Left forelimb (tissue), 1 donor: ENCODE measurements at places on chromosomes 6 and 20.
A peak's percentile ranks its signal among the peaks of the same experiment; 100 is the strongest.

- no peak for DNase-seq
These were observed 121.3 kb downstream of the KIF16B start for GRCh38 chr20:16451982-16452381.

DNA sequence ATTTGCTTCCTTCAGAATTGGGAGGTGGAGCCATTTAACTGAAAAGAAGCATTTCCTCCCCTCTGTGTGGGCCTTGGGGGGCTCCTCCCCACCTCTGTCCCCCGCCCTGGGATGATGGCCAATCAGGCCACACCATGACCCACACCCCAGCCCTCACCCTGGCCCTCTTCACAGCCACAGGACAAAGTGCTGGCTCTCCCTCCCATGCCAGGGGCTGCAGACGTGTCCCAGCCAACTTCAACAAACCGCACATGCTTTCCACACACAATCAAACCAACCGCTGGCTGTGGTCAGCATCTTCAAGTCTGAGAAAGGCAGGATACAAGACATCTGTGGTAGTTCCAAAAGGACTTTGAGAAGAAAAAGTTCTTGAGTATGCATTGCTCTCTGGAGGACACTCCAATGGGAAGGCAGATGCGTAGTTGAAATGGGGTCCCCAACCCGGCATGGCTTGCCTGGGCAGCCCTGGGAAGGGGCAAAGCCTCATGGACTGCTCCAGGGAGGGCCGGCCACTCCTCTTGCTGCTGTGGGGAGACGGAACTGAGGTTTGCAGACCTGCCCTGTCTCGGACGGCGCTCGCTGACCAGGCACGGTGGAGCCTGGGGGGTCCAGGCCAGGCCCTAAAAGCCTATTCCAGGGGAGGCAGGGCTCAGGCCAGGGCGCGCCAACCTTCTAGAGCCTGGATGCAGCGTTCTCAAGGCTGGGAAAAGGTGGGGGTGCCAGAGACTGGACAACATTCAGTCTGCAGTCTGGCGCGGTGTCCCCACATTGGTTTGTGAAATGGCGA, 12.2 kb downstream of the TTLL2 start:
- no peak for DNase-seq

- no peak for DNase-seq
These were observed 11.0 kb downstream of the SULF2 start for GRCh38 chr20:47774131-47774777.

GRCh38 chr6:20900389-20901160, 366.3 kb downstream of the CDKAL1 start:
- DNase-seq = no peak

DNA sequence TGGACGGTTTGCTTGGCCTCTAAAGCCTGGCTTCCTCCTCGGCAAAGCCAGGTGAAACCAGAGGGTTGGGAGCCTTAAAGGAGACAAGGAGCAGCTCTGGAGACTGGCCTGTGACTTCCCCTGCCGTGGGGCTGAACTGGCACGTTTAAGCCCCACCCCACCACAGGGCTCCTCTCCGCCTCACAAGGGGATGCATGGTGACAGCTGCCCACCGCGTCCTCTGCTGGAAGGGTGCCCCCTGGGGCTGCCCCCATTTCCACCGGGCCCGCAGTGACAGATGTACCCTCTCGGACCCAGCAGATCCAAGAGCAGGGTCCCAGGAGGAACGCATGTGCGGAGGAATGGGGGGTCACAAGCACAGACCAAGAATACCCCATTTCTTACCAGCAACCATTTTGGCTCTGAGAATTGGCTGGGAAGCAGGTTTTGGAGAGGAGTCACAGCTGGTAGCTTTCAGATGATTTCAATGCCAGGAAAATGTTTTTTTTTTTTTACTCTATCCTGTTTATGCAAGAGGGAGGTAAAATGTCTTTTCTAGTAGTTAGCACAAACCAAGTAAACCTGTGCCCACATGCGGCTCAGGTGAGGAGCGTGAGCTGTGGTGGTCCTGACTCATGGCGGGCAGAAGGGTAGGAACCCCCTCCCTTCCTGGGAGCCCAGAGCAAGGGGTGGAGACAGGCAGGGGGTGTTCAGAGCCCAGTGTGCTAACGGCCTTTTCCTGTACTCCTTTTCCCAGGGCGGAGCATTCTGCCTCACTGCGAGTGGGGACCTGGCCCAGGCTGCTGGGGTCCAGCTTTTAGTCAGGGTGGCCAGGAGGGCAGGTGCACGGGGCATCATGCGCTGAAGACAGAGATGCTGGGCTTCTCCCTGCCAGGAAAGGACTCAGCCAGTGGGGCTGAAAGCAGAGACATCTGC, 33.0 kb downstream of the FRMD1 start:
- no peak for DNase-seq

DNA sequence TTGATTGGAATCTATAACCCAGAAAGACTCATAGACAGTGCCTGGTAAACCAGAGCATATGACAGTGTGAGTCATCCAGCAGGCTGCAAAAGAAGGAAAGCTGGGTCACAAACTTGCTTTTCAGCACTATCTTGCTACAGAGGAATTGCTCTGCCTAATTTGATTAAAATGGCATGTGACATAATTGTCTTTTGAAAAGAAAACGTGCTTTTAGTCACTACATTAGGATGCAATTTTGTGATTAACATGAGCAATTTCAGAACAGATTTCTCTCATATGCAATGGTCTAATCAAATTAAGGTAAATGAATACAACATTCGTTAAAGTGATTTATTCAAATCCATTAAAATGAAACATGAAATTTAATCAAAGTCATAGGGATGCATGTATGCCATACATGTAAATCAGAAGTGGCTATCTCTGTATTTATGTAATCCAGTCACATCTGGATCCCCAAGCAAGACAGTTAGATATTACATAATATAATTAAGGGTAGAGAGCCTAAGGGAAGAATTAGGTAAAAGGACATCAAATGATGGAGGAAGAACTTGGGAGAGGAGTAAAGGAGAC, 400.0 kb upstream of the HTR1E start:
- no peak for DNase-seq

DNA sequence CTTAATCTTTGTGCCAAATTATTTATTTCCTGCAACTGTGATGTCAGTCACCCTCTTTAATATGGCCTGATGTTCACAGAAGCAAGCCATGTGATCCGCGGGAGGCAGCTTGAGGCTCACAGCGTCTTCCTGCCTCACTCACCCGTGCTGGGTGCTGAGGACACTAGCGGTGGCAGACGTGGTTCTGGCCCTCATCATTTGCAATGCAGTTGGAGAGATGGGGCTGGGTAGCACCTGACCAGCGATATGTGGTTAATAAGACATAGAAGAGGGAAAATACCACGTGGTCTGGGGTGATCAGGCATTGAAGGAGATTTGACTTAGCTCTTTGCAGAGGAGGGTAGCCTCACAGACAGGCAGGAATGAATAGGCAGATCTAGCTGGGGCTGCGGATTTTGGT, 264.7 kb downstream of the TMEM242 start:
- DNase-seq = no peak

- peak; percentile 1 for DNase-seq
These were observed 989 bp downstream of the FITM2 start for GRCh38 chr20:44309763-44310663.

DNA sequence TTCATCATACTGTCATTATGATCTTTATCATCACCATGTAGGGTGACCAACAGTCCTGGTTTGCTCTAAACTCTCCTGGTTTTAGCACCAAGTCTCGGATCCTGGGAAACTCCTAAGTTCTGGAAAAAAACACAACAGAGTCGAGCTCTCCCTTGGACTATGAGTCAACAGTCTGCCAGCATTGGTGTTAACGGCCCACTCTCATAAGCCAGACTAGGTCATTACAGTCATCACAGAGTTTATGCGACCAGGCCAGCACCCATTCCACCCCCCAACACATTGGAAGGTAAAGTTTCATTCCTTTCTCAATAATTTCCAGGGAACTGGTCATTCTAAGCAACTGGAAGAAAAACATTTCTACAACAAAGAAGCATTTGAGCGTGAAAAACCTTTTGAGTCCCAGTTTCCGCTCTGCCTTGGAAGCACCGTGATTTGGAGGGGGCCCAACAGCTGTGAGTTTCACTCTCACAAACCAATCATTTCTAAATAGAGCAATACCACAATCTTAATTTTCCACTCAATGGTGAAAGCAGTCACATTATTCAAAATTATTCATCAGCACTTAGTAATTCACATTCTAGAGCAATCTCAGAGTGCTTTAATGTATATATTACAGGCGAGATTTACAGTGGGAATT, 445.0 kb downstream of the CDH26 start:
- no peak for DNase-seq

GRCh38 chr6:41921712-41921998, 356 bp downstream of the BYSL start:
- no peak for DNase-seq

DNA sequence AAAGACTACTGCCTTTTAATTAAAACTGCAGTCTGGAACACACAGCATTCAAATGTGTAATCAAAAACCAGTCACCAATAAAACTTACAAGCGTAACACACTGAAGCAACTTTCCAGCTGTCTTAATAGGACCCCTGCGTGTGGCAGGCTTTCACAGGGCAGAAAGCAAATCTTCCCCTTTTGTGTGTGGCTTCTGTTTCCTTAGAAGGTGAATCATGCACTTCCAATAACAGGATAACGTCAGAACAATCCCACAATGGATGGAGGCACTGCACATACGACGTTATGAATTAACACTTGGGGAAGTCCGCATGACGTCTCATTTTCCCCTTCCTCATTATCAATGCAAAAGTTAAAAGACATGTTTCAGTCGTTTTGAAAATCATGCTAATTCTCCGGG, 44.8 kb downstream of the INSM1 start:
- DNase-seq = no peak

GRCh38 chr6:130407032-130407431, 41.2 kb downstream of the TMEM200A start:
- no peak for DNase-seq

GRCh38 chr6:86856937-86857563, 80.3 kb upstream of the HTR1E start:
- no peak for DNase-seq

DNA sequence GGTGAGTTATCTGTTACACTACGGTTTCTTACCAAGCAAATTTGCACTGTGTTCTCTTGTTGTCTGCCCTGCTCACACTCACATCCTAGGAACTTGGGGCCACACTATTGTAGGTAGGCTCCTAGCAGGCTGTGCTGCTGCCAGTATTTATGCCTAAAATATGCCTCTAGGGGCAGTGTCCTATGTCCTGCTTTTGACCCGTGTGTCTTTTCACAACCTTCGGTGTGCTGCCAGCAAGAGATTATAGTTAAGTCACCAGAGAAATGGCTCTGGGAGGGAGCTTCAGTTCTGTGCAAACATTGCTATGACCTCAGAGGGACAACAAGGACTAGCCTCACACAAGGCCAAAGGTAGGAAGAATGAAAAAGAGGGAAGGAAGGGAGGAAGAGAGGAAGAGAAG, 8.9 kb upstream of the TAAR5 start:
- no peak for DNase-seq

DNA sequence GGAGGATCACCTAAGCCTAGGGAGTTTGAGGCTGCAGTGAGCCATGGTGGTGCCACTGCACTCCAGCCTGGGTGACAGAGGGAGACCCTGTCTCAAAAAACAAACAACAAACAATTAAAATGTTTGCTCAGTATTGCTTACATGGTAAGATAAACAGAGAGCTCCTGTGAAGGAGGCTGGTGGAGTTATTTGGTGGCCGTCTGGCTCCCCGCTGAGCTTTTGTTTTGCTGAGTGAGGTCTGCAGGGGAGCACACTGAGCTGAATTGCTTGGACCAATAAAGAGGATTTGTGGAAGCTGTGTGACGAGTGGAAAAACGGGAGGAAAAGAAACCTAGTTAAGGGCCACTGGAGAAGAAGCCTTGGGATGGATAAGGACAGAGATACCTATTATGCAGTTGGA, 41.1 kb upstream of the BMP6 start:
- no peak for DNase-seq

- DNase-seq = no peak
These were observed 1.9 kb downstream of the NCOA7 start for GRCh38 chr6:125792680-125793079.

- DNase-seq = no peak
These were observed 37.3 kb downstream of the SYNDIG1 start for GRCh38 chr20:24506696-24507095.

DNA sequence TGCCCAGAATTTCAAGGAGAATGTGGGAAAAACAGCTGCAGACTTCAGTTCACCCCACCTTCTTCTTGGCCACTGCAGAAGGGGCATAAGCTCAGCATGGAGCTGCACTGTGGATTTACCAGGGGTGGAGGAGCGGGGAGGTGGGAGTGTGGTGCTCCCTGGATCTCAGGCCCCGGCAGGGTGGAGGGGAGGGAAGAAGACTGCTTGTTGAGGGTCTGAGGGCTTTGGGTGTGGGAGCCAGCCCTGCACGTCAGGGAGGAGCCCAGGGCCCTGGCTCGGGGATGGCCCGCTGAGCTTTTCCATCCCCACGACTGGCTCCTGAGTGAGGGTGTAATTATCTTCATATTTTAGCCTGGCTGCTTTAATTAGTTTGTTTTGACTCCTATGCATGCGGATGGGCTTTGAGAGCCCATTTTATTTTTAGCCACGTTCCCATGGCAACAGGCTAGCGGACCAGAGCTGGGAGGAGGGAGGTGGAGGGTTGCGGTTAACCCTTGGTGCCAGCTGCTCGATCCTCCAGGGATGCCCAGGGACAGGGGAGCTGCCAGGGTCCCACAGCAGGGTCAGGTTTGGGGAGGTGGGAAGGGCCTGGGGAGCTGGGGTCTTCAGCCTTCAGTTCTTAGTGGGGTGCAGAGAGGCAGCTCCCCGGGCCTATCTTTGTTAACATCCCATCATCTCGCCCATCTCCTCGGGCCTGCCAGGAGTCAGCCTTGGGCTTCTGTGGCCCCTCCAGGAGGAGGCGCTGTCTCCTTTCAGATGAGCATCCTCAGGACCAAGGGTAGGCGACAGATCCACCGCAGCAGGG, 68.2 kb downstream of the RAB44 start:
- peak; percentile 81 for DNase-seq

DNA sequence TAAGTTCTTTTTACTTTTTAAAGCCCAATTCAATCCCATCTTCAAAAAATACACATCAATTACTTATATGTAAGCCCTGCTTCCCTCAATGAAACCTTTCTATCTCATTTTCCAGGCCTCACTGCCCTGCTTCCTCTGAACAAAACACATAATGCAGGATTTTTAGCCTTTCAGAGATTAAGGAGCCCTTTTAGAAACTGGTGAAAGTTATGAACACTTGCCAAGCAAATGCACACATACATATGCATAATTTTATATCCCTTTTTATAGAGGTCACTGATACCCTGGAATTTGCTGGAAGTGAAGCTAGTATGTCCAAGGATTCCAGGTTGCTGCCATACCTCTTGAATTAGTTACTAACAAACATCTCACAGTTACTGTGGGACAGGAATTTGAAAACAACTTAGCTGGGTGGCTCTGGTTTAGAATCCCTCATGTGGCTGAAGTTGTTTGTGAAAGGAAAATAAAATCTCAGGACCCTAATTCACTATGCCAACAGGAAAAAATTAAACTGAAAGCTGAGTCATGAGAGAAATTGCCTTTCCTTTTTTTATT, 75.8 kb downstream of the UBE3D start:
- no peak for DNase-seq

DNA sequence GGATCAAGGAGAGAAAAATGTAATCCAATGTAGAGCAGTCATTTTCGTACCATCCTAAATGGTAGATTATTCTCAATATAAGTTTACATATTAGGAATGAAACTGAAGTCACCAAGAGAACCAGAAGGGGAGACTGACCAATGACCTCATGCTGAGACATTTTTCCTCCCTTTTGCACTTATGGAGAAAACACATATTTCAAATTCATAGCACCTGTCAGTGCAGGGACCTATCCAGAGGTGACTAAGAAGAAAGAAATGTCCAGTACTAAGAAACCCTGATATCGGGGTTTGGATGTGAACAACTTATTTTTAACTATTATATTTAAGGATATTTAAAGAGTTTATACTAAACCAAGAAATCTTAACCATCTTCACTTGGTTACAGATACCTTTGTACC, 16.6 kb upstream of the LYRM2 start:
- no peak for DNase-seq

- DNase-seq = no peak
These were observed 84.6 kb downstream of the MRAP2 start for GRCh38 chr6:84118191-84118590.
